ENCODE measurements at places on chromosomes 6 and 20.

GRCh38 chr6:54474898-54475297 is 166.7 kb downstream of the TINAG start:
- DNase-seq = no peak

GRCh38 chr20:24993337-24994185 is 1.0 kb upstream of the APMAP start:
- DNase-seq = no peak

DNA sequence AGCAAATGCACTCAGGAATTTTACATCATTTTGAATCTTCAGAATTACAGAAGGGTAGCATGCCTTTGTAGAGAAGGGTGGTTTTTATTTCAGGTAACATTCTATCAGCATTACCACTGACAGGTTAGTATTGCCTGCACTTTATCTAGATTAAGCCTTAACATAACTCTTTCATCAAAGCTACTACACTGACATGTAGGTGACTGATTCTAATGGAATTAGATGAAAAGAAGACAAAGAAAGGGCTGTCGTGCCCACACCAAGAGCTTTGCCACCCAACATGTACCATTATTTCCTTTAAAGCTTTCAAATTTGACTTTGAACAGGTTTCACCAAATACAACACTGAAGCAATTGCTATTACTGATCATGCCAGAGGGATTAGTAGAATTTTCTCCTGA is 551.9 kb downstream of the EYS start:
- no peak for DNase-seq

DNA sequence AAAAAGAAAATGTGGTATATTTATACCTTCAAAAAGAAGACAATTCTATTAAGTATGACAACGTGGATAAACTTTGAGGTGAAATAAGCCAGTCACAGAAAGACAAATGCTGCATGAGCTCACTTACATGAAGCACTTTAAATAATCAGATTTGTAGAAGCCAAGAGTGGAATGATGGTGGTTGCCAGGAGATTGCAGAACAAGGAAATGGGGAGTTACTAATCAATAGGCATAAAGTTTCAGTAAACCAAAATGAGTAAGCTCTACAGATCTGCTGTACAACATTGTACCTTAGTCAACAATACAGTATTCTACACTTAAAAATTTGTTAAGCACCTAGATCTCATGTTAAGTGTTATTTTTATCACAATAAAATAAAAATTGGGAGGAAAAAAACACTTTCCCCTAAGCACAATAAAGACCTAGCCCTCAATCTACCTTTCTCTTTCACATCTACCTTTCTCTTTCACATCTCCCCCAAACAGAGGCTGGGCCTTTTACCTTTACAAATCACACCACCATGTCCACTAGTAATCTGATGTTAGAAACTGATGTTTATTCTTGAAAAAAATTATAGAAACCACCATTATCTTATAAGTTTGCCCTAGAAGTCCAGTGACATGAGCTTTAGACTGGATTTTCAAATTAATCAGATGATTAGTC is 73.9 kb downstream of the PKIB start:
- DNase-seq = no peak

DNA sequence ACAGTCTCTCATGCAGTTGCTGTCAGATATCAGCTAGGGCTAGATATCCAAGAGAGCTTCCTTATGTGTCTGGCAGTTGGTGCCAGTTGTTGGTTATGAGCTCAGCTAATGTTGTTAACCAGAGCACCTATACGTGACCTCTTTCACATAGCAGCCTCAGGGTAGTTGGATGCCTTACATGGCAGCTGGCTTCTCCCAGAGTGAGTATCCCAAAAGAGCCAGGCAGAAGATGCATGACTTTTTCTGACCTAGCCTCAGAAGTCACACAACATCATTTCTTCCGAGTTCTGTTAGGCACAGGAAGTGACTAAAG is 175.7 kb downstream of the VEGFA start:
- no peak for DNase-seq

All from activated T-cell treated with anti-CD3 and anti-CD28 coated beads for 24 hours (primary cell).